ENCODE measurements at places on chromosomes 16 and 17.

GRCh38 chr16:67254801-67255552 lies 6.2 kb downstream of the SLC9A5 start:
- DNase-seq = no peak

- DNase-seq = peak; percentile 83
Observed at GRCh38 chr17:28807925-28808634, 34.5 kb downstream of the FAM222B start.

- no peak for DNase-seq
Observed at GRCh38 chr16:68510775-68511174, 28.3 kb upstream of the ZFP90 start.

DNA sequence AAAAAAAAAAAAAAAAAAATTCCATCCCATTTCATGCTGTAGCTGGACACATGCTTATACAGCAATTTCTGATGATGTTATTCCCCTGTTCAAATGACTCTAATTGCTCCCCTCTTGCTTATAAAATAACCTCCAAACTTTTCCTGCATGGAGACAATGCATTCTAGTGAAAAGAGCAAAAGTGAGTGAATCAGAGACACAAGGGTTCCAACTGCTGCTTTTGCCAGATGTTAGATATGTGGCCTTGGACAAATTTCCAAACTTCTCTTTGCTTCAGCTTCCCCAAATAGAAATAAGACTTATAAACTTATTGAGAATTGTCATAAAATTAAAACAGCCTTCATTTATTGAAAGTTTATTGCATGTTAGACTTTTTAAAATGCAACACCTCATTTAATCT lies 65.0 kb upstream of the AXIN2 start:
- no peak for DNase-seq

GRCh38 chr17:8474826-8475225 lies 39.1 kb downstream of the NDEL1 start:
- no peak for DNase-seq

GRCh38 chr17:6135236-6135635 lies 65.1 kb downstream of the WSCD1 start:
- no peak for DNase-seq

DNA sequence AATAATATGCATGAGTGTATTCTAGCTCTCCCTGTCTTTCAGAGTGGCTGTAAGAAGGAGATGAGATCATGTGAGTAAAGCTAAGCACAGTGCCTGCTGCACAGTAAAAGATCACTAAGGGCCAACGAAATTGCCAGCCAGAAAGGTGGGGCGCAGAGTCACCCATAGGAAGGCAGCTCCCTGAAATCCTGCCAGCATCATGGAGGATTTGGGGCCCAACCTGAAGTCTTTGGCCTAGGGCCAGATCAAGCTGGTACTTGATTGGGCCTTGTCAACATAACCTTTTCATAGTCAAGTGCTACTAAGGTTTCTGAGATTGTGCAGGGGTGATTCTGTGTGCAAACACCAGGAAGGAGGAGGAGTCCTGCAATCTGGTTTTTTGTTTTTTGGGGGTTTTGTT lies 16.5 kb downstream of the SCNN1B start:
- no peak for DNase-seq

DNA sequence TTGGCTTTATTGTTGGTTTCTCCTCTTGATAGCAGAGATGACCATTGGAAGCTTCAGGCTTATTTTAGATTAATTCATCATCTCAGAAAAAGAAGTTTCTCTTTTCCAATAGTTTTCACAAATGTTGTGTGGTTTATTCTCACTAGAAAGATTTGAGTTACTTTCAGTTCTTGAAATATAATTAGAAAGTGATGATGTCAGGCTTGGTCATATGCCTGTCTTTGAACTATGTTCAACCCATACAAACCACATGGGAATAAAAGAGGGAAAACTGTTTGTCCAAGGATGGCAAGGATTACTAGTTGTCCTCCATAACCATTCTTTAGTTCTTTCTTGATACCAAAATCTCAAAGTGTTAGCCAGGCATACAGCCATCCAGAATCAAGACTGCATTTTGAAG lies 3.7 kb upstream of the HS3ST2 start:
- no peak for DNase-seq

GRCh38 chr16:89283449-89283848 lies 65.9 kb downstream of the ZNF778 start:
- DNase-seq = no peak

DNA sequence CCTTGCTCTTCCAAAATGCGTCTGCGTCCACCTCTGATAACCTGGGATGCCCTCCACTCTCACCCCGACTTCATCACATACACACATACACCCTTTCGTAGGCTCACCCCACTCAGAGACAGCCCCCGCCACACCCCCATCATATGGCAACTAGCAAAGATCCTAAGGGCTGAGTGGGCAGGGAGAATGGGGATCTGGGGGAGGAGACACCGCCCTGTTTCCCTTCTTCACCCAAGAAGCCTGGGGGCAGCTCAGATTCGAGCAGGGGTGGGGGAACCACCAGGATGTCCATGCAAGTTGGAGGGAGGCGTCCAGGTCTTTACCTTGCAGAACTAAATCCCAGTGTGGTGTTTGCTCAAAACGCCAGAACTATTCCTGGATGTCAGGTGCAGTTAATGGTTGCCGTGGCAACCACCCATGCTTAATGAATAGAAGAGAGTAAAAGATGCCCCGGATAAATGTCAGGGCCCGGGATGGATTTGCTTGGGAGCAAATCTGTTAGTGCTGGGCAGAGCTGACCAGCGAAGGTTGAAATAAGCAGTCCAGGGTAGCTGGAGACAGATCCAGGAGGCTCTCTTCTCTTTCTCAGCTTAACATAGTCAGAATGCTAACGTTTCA lies 72.8 kb downstream of the CACNG3 start:
- no peak for DNase-seq

- DNase-seq = peak; percentile 88
Observed at GRCh38 chr16:65117811-65118448, 3.9 kb downstream of the CDH11 start.

- DNase-seq = no peak
Observed at GRCh38 chr16:87600246-87600645, 2.1 kb upstream of the JPH3 start.

DNA sequence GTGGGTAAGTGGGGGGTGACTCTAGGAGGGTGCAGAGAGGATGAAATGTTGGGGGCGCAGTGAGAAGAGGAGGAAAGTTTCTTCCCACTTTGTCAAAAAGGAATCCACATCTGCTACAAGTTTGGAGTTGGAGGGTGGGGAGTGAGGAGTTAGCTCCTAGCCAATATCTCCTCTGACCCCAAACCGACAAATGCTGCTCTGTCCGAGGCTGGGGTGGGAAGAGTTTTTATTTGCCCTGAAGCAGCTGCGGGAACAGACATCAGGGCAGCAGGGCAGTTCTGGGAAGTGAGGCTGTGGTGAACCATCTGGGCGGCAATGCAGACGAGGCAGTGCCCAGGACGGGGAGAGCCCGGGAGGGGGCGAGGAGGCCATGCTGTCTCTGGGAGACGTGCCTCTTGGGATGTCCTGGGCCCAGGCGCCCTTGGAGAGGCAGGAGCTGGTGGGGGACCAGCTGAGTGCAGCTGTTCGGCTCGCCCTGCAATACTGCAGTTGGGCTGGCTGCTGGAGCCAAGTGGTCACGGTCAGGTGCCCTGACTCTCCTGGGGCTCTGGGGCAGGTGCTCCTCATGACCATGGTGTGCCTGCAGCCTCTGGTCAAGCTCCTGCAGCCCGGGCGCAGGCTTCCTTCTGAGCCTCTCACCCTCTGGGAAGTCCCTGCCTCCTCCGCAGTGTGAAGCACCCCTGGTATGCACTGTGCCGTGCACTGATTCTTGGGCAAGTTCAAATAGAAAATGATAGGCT lies 6.4 kb upstream of the SOCS3 start:
- DNase-seq = no peak

DNA sequence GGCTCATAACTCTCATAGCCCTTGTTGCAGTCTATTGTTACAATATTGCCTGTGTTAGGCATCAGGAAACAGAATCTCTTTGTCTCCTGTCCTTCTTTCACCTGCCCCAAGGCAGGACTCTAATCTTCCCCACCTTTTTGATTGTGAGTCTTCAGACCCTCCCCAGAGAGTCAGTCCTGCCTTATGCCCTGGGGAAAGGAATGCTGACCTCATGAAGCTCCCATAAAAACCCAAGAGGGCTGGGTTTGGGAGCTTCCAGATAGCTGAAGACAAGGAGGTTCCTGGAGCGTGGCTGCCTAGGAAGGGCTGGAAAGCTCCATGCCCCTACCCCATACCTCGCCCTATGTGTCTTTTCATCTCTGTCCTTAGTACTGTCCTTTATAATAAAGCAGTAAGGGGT lies 688.8 kb downstream of the WWOX start:
- no peak for DNase-seq

DNA sequence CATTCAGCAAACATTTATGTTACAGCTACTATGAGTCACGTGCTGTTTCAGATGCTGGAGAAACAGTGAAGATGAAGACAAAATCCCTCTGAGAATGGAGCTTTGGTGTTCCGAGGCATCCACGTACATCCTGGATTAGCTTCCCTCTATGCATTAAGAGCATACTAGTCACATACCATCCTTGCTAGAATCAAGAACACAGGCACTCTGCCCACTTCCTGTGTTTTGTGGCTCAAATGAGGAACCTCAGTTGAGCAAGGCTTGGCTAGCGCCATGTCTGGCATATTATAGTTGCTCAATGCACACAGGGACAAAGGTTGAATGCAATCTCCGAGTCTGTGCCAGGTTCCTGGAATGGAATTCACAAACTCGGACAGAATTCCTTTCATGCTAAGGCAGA lies 297.5 kb downstream of the XYLT1 start:
- peak; percentile 94 for DNase-seq

DNA sequence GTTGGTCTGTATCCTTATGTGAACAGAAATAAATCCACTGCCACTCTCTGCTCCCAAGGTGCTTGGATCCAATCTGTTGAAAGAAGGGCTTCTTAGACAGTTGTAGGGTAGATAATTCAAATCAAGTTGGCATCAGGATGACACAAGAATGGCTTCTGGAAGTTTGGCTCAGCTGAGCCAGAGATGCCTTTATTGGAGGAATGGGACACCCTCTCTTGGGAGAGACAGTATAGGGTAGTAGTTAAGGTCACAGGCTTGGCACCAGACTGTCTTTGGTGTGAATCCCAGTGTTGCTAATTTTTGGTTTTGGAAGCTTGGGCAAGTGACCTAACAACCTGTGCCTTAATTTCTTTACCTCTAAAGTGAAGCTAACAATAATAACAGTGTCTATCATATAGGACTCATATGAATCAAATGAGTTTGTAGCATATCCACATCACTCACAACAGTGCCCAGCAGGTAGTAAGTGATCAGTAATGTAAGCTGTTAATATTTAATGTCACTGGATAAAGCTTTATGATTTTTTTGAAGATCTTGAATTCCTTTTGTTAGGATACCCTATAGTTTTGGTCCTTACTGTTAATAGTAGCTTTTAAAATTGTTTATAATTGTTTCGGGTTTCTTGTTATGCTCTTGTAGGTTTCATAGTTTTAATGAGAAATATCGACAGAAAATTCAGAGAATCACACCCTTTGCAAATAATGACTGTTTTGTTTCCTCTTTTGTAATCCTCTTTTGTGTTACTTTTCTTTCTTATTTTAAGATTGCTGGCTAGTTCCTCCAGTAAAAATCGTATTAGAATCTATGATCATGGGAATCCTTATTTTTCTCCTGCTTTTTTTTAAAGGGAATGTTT lies 19.1 kb downstream of the ZNRF1 start:
- no peak for DNase-seq

DNA sequence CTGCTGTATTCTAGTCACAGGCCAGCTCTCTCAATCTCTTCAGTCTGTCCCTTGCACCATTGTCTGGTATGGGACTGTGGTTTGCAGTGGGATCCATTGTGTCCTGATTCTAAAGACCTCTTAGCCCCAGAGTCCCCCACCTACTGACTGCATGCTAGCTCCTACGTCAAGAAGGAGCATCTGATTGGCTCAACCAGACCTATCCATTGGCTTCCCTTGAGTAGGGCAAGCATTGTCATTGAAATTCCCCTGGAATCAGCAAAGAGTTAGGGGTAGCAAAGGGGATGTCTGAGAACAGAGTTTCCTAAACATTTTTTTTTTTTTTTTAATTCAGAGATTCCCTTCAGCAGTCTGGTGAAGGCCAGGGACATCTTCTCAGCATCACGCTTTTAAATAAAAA lies 175.3 kb upstream of the MPHOSPH6 start:
- no peak for DNase-seq

All from fibroblast of skin of right quadriceps (primary cell).